ENCODE measurements at places on chromosomes 4 and X.

- no peak for DNase-seq
These were observed 27.6 kb downstream of the ARFIP1 start for GRCh38 chr4:152807294-152807829.

DNA sequence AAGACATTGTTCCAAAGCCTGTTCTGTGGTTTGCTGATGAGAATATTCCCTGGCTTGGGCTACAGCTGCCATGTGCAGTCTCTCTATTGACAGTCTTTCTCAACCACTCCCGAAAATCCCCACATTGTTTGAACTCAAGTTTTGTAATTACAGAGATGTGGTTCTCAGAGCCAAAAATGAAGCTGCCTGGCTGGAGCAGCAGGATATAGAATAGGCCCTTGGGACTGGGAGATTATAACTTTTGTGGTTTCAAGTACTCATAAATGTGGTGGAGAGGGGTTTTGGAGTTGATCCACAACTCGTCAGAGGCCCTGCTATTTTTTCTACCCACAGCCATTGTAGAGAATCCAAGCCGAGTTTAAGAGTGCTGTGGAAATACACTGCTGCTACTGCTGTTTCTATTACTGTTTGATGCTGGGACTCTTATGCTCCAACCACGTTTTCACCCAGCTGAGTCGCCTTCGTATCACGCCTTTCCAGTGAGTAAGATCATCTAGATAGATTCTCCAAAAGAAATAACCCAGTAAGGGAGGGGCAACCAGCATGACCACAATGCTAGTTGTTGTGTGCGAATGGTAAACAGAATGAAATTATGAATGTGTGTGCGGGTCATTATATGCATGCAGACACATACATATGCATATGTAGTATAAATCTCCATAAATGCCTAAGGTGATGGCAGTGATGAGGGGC is 57.1 kb upstream of the ATXN3L start:
- DNase-seq: no peak

GRCh38 chr4:37924946-37925345 is 34.1 kb downstream of the TBC1D1 start:
- DNase-seq: no peak

GRCh38 chrX:47098338-47099094 is 20.3 kb downstream of the RGN start:
- no peak for DNase-seq

DNA sequence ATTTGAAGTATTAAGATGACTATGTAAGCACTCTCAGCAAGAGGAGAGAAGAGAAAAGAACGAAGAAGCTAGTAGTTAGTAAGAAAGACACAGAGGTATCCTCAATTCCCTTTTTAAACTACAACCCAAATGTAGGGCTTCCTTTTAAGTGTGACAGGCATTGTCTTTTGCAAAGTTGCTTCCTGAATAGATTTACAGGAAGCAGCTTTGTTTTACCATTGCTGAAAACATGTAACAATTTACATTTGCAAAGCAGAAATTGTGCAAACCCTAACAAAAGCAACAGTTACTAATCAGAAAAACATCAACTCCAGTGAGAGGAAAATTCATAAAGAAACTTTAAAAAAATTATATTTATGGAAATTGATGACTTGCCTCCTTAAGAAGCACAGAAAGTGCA is 96.4 kb downstream of the FAM13A start:
- DNase-seq: no peak

DNA sequence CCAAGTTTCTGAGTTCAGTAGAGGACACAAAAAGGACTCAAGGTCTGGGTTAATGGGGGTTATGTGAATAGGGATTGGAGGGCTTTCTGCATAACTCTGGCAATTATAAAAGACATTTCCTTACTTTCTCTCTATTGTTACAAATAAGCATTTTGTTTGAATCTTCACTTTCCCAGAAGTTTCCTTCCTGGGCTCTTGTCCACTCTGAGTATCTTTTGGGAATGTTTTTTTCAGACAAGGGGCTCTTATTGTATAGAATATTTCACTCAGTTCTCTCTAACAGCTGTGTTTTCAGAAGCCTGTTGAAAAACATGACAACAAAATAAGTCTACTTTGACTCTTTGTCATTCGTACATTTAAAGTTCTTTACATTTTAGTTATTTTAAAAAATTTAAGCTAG is 57.6 kb upstream of the MAP9 start:
- DNase-seq: no peak

DNA sequence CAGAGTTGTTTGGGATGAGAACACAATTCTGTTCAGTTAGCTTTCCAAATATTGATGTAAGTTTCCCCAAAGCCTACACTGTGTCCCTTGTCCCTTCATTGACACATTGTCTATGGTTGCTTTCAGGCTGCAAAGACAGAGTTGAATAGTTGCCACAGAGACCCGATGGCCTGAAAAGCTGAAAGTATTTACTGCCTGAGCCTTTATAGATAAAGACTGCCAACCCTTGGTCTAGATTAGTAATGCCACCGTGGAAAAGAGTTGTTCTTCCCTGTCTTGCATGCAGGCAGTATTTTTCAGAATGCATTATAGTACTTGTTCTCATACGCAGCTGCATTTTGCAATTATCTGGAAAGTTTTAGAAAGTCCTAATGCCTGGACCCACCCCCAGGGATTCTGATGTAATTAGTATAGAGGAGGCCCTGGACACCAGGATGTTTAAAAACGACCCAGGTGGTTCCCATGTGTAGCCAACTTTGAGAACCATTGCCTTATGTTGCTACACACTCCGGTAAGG is 180.8 kb downstream of the FRMPD4 start:
- DNase-seq: no peak
